ENCODE measurements at places on chromosomes 2 and 18.

- DNase-seq, result no peak
Measured at GRCh38 chr2:5926871-5927512, 234.8 kb downstream of the SOX11 start.

DNA sequence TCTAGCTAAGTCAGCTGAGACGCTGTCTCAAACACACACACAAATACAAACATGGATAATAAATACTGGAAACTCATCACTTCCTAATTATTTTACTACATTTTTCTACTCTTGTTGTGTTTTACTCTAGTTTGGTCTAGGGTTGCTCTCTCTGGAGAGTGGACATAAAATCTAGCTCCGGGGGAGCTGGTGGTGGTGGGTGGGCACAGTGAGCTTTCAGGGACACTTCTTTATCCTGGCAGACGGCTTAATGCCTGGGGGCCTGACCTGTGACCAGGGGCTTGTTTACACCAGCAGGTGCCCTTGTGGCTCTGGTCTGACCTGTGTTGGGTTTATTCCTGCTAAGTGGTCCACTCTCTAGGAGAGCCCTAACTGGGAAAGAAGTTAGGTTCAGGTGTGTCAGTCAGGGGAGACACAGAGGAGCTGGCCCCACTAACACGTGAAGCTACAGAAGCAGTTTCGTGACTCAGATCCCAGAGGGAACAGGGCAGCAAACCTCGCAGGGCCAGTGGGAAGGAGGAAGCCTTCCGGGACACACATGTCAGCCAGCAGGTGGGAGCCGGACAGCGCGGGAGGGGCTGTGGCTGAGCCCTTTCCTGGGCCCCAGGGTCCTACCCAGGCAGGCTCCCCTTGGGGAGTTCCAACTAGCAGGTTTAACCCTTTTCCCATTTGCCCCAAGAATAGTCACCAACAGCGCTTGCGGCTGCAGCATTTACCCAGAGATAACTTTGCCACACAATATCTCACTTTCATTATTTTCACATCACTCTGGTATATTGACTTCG is 22.5 kb upstream of the BOK start:
- DNase-seq, result no peak

DNA sequence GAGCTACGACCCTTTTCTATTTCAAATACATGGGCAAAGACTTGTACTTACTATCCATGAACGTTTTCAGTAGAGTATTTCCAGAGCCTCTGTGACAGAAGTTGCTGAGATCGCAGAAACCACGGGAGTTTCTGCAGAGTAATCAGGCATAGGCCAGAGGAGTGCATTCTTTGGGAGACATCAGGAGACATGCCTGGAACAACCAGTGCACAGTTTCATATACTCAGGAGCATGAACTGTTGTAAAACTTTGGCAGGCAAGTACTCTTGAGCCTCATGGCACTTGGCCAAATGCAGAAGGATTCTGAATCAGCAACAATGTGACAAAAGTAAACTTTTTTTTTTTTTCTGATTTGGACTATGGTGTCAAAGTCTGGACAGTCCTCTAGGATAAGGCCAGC is 307.1 kb downstream of the GRB14 start:
- no peak for DNase-seq

- DNase-seq, result no peak
Measured at GRCh38 chr2:7618031-7618430, 700.8 kb downstream of the RNF144A start.

DNA sequence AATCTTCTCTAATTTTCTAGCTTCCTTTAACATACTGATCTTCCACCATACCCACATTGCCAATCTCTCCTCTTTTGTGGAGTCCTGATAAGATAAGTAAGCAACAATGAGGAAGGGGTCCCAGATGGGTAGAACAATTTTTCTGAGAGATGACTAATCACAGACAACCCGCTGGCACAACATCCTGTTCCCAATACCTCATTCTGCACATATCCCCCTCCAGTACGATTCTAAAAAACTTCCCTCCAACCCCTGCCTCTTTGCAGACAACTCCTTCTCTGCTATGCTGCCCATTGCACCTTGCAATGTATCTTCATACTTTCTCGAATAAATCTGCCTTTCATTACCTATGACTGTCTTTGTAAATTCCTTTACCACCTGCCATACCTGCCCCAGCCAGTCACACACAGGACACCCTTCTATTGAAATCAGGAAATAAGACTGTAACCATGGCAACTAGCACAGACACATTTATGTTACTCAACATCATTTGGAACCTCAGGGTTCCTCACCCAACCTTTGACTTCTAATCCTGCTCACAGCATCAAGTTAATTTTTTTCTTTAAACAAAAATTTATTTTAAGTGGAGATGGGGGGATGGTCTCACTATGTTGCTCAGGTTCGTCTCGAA is 7.4 kb upstream of the EXOC6B start:
- no peak for DNase-seq

DNA sequence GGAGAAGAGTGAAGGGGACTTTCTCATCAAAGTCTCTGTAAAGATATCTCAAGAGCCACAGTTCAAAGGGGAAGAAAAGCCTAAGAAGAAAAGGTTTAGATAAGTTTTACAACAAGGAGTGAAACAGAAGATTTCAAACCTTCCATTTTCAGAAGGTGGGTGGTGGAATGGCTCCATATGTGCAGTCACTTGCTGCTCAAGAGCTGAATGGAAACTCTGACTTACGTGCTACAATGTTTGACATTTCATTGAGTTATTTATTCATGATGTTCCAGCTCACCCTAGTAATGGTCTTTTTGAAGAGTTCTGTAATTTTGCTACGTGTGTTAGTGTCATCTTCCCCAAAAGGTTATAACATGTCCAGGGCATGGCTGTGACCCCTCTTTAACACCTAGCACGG is 21.7 kb downstream of the LCT start:
- DNase-seq, result no peak

DNA sequence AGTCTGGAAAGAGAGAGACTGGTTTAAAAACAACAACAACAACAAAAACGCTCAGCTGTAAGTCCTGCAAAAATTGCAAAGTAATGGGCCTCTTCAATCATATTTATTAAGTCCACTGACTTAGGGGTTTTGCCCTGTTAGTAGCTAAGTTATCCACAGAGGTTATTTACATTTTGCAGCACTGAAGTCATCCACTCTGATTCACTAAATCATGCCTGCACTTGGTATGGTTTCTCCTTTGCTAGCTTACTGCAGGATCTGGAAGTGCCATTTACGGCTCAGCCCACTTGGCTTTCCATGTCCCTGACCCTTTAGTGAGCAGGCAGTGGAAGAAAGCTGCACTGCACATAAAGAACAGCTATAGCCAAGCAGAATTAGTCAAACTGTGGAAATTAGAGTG is 484.4 kb downstream of the NRXN1 start:
- no peak for DNase-seq

GRCh38 chr2:221502270-221503010 is 69.7 kb downstream of the EPHA4 start:
- peak; percentile 20 for DNase-seq

GRCh38 chr2:9673914-9674481 is 43.2 kb upstream of the YWHAQ start:
- no peak for DNase-seq

GRCh38 chr2:176826356-176826755 is 386.2 kb upstream of the HNRNPA3 start:
- DNase-seq, result no peak

DNA sequence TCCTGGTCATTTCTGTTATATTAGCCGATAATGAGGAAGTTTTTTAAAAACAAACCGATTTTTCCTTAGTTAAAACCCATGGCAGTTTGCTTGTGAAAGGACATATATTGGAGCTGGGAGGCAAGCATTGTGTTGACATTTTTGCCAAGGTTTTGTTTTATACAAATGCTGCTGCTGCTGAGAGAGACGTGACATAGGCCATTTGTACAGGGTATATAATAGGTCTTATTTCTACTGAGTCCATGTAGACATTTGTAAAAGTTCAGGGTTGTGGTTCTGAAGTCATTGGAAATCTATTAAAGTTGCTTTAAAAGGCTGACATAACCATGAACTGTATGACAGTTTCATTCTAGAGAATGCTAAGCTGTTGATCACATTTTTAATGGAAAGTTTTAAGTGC is 424.0 kb upstream of the FANCL start:
- DNase-seq, result no peak

Measured in stimulated activated CD4-positive, alpha-beta T cell treated with anti-CD3 and anti-CD28 coated beads, Interleukin-2, amount 100 ng/mL, for 48 hours (primary cell).